Stimulated activated CD8-positive, alpha-beta memory T cell treated with anti-CD3 and anti-CD28 coated beads, Interleukin-2, amount 100 ng/mL, for 1 hour (primary cell): ENCODE measurements at places on chromosomes 7 and 10.
A peak's percentile ranks its signal among the peaks of the same experiment; 100 is the strongest.

- DNase-seq, result no peak
These were observed 25.3 kb downstream of the SORCS1 start for GRCh38 chr10:107139237-107139636.

- DNase-seq, result no peak
These were observed 204.6 kb upstream of the INHBA start for GRCh38 chr7:41907444-41907843.

GRCh38 chr10:71216363-71216695, 4.0 kb downstream of the UNC5B start:
- DNase-seq, result no peak

GRCh38 chr7:100720671-100721504, 620 bp downstream of the EPO start:
- no peak for DNase-seq

GRCh38 chr7:102836191-102836919, 76.4 kb upstream of the LRRC17 start:
- DNase-seq, result no peak

DNA sequence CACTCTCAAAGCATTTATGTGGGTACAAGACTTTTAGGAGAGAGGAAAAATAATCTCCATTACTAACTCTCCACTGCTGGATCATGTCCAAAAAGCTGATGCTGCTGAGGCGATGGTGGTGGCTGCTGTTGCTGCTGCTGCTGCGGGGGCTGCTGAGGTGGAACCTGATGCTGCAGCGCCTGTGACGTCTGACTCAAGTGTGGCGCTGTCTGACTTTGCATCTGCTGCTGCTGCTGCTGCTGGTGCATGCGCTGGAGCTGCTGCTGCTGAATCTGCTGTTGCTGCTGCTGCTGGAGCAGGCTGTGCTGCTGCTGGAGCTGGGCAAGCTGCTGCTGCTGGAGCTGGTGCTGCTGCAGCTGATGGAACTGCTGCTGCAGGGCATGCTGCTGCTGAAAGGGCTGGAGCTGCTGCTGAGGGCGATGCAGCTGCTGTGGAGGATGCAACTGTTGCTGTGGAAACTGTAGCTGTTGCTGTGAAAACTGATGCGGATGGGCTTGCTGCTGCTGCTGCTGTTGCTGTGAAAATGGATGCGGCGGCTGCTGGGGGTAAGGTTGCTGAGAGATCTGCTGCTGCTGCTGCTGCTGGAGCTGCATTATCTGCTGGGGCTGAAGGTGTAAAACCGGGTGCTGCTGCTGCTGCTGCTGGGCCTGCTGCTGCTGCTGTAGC, 34.5 kb downstream of the PAXIP1 start:
- no peak for DNase-seq

DNA sequence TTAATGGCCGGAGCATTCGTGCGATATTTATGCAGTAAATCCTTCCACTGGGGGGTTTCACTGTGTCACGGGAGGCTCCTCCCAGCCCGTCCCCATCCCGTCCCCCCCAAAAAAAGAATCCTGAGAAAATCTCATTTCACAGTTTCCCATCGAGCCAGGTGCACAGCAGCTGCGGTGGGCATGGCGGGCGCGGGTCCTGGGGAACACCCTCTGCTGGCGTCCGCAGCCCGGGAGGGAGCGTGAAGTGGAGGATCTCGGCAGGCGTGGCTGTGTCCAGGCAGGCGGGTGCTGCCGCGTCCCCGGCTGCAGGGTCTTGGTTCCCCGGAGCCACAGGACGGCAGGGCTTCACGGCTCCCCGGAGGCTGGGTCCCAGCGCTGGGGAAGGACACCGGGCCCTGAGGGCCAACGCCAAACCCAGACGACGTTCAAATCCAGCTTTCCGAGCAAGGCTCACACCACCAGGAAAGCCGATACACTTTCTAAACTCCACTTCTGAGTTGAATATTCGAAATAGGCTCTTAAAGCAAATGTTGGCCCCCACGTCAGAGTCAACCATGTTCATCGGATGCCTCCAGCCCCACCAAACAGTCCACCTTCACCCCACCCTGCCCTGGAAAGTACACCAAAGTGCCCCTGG, 55.7 kb downstream of the PDGFA start:
- no peak for DNase-seq

- DNase-seq, result peak; percentile 26
These were observed 169.4 kb downstream of the ARHGAP12 start for GRCh38 chr10:31759124-31759798.

DNA sequence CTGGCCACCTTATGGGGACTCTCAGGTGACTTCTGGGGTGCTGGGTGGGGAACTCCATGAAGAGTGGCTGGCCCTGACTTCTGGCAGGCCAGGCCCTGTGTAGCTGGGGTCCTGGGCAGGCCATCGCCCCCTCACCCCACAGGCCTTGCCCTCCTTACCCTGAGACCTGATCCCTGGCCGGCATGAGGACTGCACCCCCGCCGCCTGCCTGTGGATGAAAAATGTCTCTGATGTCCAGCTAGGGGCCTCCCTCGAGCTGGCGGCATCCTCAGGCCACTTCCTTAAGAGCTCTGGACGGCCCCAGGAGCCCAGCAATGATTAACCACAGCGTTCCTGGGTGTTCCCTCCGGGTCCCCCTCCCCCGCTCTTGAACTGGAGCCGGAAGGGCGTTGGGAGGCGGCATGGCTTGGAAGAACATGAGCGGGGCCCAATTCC, 31.8 kb upstream of the SHH start:
- DNase-seq, result no peak

- no peak for DNase-seq
These were observed 1.3 kb upstream of the GFRA1 start for GRCh38 chr10:116274064-116274904.

DNA sequence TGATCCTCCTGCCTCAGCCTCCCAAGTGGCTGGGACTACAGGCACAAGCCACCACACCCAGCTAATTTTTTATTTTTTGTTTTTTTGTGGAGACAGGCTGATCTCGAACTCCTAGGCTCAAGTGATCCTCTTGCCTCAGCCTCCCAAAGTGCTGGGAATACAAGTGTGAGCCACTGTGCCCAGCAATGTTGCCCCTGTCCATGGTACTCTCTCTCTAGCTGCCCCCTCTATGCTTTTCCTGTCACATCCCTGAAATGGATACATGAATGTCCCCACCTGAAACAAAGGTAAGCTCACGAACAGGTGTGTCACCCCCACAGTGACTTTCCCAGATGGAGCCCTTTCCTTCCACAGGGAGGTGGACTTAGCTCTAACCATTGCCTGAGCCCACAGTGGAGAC, 141.1 kb upstream of the MGMT start:
- DNase-seq, result no peak

DNA sequence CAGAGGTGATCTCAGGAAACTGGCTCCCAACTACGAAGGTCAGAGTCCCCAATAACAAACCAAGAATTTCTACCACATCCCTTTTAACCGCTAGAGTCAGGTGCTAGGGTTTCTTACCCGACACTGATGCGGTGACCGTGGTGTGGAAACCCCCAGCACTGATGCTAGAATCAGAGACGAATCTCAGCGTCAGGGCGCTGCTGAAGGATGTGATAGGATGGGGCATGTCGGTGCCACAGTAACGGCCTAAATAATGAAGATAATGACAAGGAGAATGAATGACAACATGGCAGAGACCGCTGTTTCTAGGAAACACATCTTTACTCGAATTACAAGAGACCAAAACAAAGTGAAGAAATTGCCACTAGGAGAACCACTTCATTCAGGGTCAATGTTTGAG, 131.1 kb upstream of the RSU1 start:
- no peak for DNase-seq

DNA sequence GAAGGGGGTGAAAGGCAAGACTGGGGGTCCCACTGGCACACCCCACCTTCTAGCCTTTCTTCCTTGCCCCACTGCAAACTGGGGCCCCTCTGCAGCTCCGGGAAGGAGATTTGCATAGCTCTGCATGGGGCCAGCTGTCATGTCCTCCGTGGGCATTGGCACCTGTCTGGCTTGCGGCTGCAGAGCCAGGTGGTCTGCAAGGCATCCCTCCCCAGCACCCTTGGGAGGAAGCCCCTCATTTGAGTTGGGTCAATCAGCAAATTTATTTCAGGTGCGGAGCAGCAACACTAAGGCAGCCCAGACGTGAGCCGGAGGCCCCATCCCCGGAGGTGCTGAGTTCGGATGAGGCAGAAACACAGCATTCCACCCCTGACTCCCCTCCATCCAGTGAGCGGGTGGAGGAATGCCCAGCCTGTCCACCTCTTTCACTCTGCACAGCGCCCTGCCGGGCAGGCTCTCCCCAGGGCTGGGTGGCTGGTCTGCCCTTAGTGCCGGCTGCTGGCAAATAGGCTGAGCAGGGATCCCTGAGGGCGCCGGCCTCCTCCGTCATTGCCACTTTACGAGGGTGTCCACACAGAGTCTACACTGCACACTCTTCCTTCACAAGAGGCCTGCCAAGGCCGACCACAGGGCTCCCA, 143.2 kb downstream of the TCERG1L start:
- DNase-seq, result no peak

DNA sequence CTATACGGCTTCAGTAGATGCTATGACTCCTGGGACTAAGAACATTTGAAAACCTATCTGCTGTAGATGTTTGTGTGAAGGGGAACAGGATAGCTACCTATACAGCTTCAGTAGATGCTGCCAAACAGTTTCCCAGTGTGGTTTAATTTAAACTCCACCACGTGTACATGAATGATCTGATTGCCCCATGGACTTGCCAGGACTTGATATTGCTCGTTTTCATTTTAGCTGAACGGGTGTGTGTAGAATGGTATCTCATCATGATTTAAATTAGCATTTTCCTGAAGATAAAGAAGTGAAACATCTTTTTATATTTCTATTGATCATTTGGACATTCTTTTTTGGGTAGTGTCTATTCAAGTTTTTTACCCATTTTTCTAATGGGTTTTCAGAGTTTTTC, 77.8 kb upstream of the PIP4K2A start:
- no peak for DNase-seq

GRCh38 chr10:76442113-76442512, 1010.7 kb downstream of the LRMDA start:
- no peak for DNase-seq

DNA sequence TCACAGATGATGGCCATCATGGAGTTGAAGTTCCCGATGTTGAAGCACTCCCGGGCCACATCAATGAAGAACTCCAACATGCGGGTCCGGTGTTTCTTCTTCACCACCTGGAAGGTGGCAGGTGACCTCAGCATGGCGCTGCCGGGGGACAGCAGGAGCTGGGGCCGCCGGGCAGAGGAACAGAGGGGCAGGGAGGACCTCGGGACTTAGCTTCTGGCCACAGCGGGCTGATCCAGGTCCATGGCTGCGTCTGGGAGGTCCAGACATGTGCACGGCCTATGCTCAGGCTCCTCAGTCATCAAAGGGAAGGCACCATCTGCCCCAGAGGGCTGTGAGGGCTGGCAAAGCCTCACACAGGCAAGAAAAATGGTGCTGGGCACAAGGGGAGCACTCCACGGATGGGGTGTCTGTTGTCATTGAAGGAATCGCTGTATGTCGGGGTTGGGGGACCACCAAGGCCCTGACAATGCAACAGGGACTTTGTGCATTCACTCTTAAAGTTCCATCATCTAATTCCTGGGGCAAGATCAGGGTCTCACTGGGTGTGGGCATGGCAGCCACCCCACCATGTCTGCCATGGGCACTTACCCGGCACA, 60.9 kb downstream of the CSGALNACT2 start:
- no peak for DNase-seq

DNA sequence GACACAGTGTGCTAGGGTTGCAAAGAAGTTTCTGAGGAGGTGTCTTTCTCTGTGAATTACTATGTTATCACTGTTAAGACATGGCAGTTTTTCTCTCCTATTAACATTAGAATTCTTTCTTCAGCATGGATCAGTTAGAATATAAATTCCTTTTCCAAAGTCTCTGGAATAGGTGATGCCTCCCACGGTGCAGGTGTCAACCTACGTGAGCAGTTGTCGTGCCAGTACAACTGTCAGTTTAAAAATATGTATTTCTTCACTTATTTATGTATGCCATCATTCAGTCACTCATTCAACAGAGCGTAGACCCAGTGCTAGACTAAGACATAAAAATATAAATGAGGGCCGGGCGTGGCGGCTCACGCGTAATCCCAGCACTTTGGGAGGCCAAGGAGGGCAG, 83.5 kb downstream of the TACC2 start:
- no peak for DNase-seq

DNA sequence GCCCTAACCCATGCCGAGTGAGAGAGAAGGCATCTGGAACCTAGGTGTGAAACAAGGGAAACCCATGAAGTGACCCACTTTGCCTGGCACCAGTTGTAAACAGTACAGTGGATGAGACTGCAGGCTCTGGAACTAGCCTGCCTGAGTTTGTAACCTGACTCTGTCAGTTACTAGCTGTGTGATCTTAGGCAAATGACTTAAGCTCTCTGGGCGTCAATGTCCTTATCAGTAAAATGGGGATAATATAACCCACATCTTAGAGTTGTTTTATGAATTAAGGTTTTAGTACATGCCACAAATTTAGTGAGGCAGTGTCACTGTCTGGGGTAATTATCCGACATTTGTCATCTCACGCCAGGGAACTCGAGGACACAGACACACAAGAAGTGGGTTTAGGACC, 82.9 kb upstream of the AGK start:
- no peak for DNase-seq

DNA sequence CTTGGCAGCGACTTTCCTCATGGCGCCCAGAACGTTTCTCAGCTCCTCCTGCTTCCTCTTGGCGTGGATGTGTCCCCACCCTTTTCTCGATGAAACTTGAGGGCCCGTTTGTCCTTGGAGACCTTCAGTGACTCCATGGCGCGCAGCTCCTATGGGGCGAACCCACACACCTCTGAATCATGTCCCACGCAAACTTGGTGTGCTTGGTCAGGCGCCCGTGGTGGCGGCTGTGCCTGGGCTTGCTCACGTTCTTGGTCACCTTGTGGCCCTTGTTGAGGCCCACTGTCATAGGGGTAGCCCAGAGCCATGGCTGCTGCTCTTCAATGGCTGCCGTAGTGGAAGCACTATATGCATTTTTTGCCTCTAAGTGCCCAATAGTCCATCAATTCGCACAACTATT, 117.5 kb upstream of the FOXP2 start:
- no peak for DNase-seq
